ENCODE measurements at places on chromosomes 12 and 14. TPM values are rescaled to one million over a fixed set of nuclear protein-coding genes. Genes with fewer than 3 reads are reported as not detected.

GRCh38 chr12:87813476-87814234, 215.5 kb downstream of the C12orf50 start:
- peak; percentile 3 for DNase-seq

GRCh38 chr12:51752234-51752889, 96.2 kb downstream of the FIGNL2 start:
- DNase-seq, result peak; percentile 73

DNA sequence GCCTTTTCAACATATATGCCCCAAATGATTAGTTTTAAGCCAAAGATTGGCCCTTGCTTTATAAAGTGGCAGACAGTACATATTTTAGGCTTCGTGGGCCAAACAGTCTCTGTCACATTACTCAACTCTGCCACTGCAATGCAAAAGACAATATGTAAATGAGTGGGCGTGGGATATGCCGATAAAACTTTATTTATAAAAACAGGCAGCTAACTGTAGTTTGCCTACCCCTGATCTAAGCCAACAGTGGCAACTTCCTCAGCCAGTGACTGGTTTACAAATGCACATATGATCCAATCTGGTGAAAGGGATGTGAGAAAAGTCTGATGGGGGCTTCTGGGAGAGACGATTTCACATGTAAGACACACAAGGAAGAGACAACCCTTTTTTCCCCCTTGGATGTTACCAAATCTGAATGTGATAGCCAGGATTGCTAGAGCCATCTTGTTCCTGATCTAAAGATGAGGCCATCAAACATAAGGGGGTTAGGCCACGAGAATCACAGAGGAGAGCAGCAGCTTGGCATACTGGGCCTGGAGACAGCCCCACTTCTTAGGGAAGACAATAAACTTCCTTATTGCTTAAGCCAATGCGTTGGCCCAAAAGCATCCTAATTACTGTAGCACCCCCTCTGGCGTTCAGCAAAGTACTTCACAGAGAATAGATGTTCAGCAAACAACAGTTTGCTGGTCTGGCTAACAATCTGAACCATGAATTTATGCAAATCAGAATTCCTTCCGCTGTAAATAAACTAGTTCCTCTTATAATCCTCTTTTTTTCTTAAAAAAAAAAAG, 75.2 kb upstream of the TMCC3 start:
- DNase-seq, result peak; percentile 52

DNA sequence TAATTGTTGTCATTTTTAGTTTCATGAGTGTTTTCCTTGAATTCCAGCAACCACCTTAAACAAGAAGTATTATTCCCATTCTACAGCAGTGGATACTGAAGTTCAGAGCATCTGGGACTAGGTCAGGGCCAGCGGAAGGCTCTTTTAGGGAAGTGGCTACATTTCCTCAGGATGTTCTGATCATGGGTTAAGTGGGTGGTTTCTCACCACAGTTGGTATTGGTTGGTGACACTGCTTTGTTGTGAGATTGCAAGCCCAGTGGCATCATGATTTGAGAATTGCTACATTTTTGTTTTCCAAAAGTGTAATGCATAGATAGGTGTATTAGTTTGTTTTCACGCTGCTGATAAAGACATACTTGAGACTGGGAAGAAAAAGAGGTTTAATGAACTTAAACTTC, 47.1 kb downstream of the SYNE2 start:
- DNase-seq, result no peak

GRCh38 chr14:93024493-93024892, 91.2 kb downstream of the ITPK1 start:
- no peak for DNase-seq

DNA sequence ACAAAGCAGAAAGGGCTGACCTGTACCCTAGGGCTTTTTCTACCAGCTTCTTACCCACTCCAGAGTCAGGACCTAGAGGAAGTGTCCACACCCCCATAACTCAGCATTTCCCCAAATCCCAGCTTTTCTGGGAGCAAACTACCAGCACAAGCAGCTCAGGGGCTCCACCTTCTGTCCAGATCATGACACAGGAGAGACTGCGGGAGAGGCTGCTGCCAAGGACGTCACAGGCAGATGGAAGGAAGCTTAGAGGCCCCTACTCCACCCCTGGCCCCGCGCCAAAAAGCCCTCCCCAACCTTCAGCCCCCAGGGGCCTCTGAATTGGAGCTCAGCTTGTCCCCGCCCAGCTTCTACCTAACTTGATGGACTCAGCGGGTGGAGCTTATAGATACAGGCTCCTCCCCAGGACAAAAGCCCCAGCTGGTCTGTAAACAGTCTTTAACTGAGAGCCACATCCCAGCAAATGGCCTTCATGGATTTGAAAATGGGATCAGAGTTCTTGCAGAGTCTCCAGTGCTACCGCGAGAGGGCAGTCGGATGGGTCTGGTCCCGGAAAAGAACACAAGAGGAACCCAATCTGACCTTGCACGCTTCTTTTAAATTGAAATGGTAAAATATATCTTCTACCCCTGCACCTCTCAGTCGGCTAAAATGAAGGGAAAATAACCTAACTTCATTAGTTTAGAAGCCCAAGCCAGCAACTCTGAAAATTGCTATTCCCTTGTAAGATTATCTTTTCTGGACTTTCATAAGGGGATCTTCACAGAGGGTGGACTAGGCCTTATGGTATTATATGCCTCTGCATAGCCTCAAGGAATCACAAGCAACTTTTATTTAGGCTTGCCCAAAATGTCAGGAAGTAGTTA, 6.8 kb upstream of the BAZ2A start:
- DNase-seq, result peak; percentile 99

DNA sequence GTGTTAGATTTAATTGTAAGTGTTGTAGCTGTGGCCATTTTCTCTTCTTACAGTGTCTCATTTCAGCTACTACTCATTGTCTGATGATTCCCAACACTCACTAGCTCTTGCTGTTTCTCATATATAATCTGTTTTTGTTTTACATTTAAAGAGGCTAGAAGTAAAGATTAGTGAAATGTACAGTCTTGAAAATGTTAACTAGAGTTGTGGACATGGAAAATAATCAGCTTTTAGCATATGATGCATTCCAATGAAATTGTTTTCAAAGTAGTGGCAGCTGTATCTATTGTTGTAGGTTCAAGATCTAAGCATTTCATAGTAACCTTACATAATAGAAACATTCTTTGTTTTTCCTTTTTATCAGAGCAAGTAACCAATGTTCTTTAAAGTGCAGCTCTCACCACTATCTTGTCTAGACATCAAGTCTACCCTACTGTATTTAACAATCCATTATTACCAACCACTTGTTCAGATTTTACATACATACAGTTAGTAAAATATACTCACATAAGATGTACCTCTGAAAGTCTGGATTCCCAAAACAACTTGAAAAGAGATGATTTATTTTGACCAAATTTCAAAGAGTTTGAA, 76.9 kb downstream of the PPHLN1 start:
- DNase-seq, result no peak

DNA sequence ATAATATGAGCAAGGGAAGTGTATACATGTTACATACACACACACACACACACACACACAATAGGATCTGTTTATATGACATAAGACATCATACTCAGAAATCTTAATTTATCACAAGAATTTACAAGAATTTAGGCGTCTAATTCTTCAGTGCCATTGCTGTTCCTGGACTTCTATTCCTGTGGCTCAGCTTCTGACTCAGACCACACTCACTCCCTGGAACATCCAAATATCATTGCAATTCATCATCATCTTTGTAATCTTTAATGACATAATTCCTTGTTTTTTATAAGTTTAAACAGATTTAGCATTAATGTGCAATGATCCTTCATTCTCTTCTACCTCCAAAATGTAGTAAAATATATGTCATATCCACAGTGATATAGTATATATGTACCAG, 544.2 kb downstream of the FOXG1 start:
- peak; percentile 24 for DNase-seq

GLI1 gene
- 0.49 TPM for total RNA-seq

PRH2 gene
- not detected for total RNA-seq

DIO2 gene
- 0.12 TPM for total RNA-seq

MAP3K12 gene
- total RNA-seq, result 9.1 TPM

INHBC gene
- total RNA-seq, result not detected

KLHL42 gene
- 13.7 TPM for total RNA-seq

SPTB gene
- total RNA-seq, result 1.2 TPM

Data from RPMI7951 (cell line).